ENCODE measurements at places on chromosomes 4 and X.

GRCh38 chr4:9970399-9971011, 50.8 kb downstream of the SLC2A9 start:
- no peak for DNase-seq

- no peak for DNase-seq
These were observed 63.0 kb upstream of the SLC10A4 start for GRCh38 chr4:48420144-48420543.

DNA sequence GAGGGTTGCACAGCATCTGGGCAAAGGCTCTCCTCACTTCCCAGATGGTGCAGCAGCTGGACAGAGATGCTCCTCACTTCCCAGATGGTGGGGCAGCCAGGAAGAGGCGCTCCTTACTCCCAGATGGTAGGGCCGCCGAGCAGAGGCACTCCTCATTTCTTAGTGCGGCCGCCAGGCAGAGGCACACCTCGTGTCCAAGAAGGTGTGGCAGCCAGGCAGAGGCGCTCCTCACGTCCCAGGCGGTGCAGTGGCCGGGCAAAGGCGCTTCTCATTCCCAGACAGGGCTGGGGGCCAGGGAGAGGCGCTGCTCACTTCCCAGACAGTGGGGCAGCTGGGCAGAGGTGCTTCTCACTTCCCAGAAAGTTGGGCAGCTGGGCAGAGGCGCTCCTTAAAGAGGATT, 48.8 kb downstream of the ZNF732 start:
- DNase-seq: no peak

- no peak for DNase-seq
These were observed 225.2 kb upstream of the PGRMC2 start for GRCh38 chr4:128512767-128513322.

GRCh38 chrX:130578906-130579305, 177.1 kb downstream of the RBMX2 start:
- no peak for DNase-seq

DNA sequence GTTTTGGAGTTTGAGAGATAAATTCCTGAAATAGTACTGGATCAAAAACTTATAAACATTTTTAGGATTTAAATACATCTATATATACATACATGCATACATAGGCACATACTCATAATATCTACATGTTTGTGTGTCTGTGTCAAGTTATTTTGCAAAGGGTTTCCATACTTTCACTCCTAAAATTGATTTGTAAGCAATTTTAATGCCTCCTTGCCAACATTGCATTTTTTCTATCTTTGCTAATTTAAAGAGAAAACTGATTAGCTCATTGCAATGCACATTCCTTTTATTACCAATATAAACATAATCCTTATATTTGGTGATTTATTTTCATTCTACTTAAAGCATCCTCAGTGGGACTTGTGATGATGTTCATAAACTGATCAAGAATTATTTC, 258.3 kb downstream of the FRMPD4 start:
- no peak for DNase-seq

GRCh38 chr4:25823632-25824031, 39.2 kb downstream of the SEL1L3 start:
- no peak for DNase-seq

- DNase-seq: no peak
These were observed 87.2 kb downstream of the MAOA start for GRCh38 chrX:43743100-43743822.

DNA sequence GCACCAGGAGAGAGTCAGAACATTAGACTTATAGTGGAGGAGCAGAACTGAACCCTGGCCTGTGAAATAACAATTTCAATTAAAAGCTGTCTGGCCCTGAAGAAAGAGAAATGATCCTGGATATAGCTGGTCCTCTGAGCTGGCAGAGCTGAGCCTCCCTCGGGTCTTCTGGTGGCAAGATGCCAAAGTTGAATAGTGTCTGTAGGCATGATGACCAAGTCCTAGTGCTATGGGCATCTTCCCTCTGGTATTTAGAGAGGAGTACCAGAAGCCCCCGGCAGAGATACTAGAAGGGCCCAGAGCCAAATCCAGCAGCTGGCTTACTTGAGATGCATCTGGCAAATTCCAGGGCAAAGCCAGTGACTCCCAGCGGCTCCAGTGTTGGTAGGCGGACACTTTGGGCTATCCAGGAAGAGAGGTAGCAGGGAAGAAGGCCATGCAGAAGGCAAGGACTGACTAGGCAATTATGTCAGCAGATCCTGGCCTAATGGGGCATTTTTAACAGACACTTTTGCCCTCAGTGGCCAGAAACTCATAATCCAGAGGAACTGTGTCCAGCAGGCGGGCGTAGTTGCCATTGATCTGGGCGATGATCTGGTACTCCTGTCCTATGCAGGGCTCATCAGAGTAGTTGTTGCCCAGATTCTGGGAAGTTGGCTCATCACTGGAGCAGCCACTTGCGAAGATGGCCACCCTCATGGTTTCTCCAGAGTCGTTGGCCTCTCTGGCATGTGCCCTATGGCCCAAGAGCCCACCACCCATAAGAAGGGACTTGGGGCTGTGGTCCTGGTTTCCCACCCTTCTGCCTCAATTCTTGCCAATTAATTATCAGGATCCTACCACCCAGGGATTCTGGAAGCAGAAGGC, 17.9 kb downstream of the VSIG4 start:
- DNase-seq: no peak

GRCh38 chr4:36024901-36025660, 219.2 kb downstream of the ARAP2 start:
- DNase-seq: no peak

GRCh38 chrX:128728943-128729342, 676.7 kb upstream of the ACTRT1 start:
- no peak for DNase-seq

DNA sequence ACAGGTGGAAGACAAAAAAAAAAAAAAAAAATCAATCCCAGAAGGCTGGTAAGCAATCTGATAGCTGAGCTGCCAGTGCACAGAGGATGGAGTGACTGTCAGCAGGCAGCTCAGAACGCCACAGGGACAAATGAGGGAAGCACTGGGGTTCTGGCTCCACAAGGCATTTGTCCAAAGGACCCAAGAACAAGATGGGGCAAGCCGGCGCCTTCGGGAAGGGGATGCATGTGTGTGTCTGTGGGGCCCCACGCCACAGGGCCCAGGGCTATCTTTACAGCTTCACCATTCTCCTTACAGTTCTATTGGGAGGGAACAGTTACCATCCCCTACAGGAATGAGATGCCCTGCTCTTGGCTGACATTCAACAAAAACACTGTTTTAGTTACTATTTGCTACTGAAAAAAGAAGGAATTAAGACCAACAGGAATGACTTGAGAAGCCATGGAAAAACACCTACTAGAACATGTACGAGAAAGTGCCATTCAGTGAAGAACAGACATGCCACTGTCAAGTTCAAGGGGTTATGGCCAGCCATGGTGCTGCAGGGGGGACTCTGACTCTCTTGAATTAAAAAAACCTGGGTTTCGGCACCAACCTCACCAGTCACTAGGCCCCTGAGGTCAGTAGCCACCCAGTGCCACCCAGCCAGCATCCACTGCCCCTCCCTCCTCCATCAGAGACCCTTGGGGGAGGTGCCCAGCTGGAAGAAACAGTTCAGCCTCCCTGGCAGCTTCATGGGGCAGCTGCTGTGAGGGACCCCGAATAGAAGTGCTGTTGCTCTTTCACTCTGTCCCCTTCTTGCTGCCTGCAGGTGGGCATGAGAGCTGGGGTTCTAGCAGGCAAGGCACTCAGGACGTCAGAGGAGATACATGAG, 18.5 kb downstream of the WDR1 start:
- DNase-seq: no peak

DNA sequence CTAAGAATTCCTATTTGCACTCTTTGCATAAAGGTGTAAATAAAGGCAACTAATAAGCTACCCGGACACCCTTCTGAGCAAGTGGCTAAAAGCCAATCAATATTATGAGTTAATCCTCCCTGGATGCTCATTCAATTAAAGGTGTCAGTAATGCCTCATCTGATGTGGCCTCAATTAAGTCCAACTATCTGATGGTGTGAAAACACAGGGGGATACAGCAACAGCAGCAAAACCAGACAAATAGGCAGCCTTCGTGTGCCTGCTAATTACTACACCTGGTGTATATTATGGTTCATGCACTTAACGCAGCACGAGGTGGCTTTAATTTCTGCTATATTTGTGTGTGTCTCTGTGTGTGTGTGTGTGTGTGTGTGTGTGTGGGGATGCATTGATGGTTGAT, 244.4 kb downstream of the DCLK2 start:
- DNase-seq: no peak

GRCh38 chr4:38865445-38865844, 2.2 kb upstream of the FAM114A1 start:
- DNase-seq: no peak

DNA sequence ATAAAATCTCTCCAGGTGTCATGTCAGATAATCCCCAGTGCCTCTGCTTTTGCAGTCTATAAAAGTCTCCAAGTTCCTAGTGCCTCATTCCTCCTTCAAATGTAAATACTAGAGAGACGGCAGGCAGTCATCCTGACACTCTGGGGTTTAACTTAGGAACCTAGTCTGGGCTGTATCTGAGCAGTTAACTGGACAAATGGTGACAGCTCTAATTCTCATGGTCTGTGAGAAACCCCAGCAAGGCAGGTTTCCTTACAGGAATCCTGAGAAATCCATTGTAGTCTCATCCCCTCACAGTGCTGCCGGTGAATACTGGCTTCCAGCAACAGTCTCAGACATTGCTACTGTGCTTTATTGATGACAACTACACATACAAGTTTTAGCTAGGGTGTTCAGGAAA, 246.8 kb downstream of the SNCA start:
- DNase-seq: no peak

DNA sequence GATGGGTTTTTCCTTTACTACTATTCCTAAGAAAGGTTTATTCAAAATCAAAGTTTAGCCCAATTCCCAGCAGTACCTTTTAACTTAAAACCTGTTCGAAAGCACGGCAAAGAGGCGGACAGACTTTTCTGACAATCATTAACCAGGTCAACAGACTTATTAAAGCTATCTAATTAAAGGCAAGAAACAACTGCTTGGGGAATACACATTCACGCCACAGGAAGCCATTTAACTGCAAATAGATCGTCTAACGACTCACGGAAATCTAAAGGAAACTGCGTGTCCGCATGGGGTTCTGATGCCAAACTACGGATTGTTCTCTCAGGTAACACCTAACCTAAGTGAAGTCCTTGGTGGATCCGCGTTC, 663 bp upstream of the USP53 start:
- DNase-seq: no peak

- no peak for DNase-seq
These were observed 262.7 kb upstream of the ETNPPL start for GRCh38 chr4:109025471-109026076.

DNA sequence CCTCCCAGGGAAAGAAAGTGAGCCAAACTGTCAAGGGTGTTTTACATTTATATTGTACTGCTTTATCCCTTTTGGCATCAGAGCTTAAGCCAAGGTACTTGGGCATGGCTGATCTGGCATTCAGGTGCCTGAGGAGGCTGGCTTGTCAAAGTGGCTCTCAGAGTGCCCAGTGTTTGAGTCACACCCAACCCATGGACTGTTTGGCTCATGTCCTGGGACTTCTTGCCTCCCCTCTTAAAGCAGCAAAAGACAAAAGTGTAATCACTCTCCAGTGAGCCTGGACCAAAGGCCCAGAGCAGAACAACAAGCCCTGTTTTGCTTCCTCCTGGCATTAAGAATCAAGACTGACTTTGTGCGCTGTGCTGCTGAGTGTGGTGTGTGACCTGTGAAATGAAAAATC, 311.7 kb upstream of the TAPT1 start:
- no peak for DNase-seq

DNA sequence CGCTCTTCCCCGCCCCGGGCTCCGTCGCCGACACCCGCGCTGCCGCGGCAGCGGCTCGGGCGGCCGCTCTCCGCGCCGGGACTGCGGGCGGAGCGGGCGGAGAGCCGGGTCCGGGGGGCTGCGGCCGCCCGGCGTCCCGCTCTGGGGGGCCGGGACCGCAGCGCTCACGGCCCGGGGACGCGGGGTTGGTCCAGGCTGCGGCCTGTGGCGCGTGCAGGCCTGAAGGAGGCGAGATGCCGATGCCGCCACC, 492 bp downstream of the GALNT7 start:
- DNase-seq: peak; percentile 44

- no peak for DNase-seq
These were observed 176.9 kb upstream of the ARSJ start for GRCh38 chr4:114156371-114156770.

DNA sequence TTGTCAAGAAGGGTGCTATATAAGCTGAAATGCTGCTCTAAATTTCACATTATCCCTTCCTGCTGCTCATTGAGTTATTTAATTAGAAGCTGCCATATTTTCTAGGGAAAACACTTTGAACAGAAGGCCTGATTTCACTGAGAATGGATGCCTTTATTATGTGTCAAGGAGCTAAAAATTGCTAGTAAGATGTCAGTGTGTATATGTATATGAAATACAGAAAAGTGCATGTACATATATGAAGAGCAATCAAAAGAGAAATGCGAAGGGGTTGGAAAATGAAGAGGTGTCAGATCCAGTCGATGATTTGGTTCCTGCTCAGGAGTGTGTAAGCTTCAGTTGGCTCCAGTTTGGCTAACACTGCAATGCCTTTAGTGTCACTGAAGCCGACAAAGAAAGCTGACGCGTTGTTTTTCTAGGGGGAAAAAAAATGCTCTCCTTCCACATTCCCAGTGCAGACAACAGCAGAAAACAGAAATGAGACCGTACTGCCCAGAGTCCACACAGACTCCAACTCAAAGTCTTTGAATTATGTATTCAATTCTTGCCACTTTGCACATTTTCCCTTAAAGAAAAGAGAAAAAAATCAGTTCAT, 154.2 kb downstream of the NHS start:
- DNase-seq: no peak

GRCh38 chr4:95265814-95266740, 282.7 kb downstream of the UNC5C start:
- DNase-seq: no peak

DNA sequence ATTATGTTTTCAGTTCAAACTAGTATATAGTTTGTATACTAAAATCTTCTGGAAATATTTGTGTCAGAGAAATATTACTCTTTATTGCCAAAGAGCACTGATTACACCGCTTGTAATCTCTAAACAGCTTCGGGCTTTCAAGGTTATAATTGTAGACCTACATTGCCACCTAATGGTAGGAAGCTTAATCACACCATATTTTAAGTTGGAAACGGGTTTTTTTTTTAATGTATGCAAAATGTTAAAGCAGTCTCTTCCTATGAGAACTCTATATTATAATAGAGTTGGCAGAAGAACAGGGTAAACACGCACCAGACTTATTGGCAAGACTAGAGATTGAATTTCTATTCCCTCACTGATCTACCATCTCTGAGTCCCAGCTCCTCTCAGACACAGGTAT, 19.5 kb upstream of the NFXL1 start:
- DNase-seq: peak; percentile 16

GRCh38 chr4:118927974-118928373, 39.3 kb downstream of the SYNPO2 start:
- no peak for DNase-seq
